ENCODE measurements at places on chromosomes 5 and 9.

- no peak for DNase-seq
These were observed 381.1 kb upstream of the CDH10 start for GRCh38 chr5:25025831-25026230.

DNA sequence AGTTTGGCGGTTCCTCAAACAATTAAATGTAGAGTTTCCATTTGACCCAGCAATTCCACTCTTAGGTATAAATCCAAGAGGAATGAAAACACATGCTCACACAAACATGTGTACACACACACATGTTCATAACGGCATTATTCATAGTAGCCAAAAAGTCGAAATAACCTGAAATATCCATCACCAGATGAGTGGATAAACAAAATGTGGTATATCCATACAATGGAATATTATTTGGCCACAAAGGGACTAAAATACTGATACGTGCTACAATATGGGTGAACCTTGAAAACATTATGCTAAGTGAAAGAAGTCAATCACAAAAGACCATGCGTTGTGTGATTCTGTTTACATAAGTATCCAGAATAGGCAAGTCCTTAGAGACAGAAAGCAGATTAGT lies 8.7 kb downstream of the RGS3 start:
- DNase-seq = no peak

- DNase-seq = no peak
These were observed 103.1 kb upstream of the IRX4 start for GRCh38 chr5:1985781-1986180.

GRCh38 chr9:115596021-115596745 lies 478.2 kb upstream of the TNC start:
- DNase-seq = no peak

GRCh38 chr5:98301547-98301946 lies 471.9 kb upstream of the RGMB start:
- DNase-seq = no peak

DNA sequence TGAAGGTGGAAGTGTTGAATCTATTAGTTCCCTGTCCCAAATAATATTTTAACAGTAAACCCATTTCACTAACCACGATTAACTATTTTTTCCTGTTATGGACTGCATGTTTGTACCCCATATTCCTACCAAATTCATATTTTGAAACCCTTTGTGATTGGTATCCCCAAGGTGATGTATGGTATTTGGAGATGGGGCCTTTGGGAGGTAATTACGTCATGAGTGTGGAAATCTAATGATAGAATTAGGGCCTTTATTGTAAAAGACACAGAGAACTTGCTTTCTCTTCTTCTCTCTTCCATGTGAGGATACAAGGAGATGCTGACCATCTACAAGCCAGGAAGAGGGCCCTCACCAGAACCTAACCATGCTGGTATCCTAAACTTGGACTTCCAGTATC lies 744.7 kb downstream of the DTWD2 start:
- no peak for DNase-seq

- no peak for DNase-seq
These were observed 164.6 kb downstream of the MAT2B start for GRCh38 chr5:163670036-163670435.

All from hematopoietic multipotent progenitor cell treated with erythropoietin and hydrocortisone succinate and interleukin-3 and kit ligand, for 17 days (in vitro differentiated cells).